ENCODE measurements at places on chromosomes 2 and 18. TPM values are rescaled to one million over a fixed set of nuclear protein-coding genes. Genes with fewer than 3 reads are reported as not detected.

MSTN gene
- total RNA-seq: 0.05 TPM

NLRC4 gene
- total RNA-seq: not detected

POTEI gene
- total RNA-seq: 0.05 TPM

RAB6D gene
- total RNA-seq: under 0.01 TPM

ZSWIM2 gene
- not detected for total RNA-seq

LINC00305 gene
- total RNA-seq: not detected

PJVK gene
- total RNA-seq: not detected

CNGA3 gene
- 0.05 TPM for total RNA-seq

FIGN gene
- 0.13 TPM for total RNA-seq

BUB1 gene
- total RNA-seq: 49.7 TPM

GPR75 gene
- 0.94 TPM for total RNA-seq

DSC1 gene
- not detected for total RNA-seq

IL37 gene
- total RNA-seq: not detected
